ENCODE measurements at places on chromosomes 5 and 9.

DNA sequence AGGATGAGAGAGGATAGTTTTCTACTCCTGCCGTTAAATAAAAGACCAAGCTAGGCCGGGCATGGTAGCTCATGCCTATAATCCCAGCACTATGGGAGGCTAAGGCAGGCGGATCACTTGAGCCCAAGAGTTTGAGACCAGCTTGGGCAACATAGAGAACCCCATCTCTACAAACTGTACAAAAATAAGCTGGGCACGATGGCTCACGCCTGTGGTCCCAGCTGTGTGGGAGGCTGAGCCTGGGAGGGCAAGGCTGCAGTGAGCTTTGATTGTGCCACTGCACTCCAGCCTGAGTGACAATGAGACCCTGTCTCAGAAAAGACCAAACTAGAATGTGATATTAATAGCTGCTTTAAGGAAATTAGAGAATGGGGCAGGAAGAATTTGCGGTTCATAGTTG is 158.4 kb downstream of the NIPBL start:
- no peak for DNase-seq

DNA sequence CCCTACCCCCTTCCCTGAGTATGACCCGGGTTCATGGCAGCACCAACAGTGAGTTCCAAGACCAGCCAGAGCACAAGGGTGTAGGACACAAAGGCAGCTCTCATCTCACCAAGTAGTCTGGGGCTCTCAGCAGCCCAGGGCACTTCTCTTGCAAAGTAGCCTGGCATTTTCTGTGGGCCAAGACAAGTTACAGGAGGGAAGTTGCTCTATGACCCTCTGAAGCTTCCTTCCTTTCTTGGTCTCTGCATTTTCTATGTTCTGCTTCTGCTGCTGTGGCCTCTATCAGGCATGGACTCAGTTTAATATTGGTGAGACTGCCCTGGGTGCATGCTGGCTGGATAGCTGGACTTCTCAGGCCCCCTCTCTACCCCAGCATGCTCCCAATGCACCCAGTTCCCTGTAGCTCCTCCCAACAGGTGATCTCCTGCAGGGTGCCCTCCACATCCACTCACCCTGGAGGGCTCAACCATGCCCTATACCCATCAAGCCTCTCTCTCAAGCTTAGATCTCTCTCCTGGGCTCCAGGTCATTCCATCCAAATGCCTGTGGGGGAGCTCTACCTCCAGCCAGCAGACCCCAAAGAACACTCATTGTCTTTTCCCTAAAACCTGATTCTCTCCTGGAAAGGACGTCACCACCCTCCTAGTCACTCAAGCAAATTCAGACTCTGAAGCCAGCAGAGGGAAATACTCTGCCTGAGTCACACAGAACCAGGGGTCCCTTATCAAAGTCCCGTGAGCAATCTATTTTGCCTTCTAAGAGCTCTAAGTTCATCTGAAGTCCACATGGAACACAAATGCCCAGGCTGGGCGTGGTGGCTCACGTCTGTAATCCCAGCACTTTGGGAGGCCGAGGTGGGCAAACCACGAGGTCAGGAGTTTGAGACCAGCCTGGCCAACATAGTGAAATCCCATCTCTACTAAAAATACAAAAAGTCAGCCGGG is 13.8 kb downstream of the TBC1D2 start:
- DNase-seq: no peak

- DNase-seq: no peak
These were observed 5.4 kb upstream of the CCDC187 start for GRCh38 chr9:136309101-136309801.

GRCh38 chr9:89022001-89022759 is 30.9 kb downstream of the S1PR3 start:
- no peak for DNase-seq

GRCh38 chr9:5896863-5897262 is 6.2 kb downstream of the MLANA start:
- DNase-seq: peak; percentile 19

All from fibroblast of upper back skin (primary cell).